ENCODE measurements at places on chromosomes 12 and 14.

GRCh38 chr12:47858511-47859266, 39.0 kb upstream of the HDAC7 start:
- DNase-seq = no peak

- DNase-seq = no peak
Observed at GRCh38 chr12:47271800-47272239, 192.1 kb upstream of the AMIGO2 start.

DNA sequence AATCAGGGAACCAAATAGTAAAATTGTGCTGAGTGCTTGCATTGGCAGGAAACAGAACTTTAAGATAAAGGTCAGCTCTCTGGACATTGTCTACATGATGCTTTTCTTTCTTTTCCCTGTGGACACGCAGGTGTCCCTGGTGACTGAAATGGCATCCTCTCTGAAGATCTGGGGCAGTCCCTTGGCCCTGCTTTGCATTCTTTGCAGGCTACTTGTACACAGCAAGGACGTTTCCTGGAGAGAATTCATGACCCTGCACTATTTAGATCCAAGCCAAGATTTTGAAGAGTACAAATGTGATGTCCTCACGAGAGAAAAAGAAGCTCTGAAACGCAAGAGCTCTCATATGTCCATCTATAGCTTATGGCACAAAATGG, 11.3 kb upstream of the EDDM3A start:
- DNase-seq = no peak

DNA sequence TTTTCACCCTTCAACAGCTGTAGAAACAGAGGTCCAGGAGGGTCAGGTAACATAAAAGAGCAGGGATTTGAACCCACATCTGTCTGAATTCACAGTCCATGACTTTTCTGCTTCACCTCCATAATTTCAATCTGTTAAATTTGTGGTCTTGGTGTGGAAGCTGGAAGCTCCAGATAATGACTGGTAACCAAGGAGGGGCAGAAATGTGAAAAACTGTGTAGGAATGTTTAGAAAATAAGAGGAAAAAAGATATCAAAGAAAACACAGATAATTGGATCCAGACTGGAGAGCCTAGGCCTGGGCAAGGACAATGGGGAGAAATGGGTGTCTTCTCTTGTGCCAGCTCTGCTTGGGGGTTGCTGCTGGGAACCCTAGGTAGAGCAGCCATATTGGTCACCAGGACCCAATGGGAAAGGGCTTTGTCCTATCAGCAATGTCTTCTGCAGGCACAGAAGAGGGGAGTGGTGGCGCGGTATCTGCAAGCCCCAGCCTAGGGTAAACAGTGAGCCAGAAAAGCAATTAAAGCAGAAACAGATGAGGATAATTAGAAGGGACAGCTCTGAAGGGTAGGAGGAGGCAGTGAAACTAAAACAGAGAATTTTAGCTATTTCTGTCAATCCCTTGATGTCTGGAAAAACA, 54.3 kb upstream of the CCDC91 start:
- no peak for DNase-seq

DNA sequence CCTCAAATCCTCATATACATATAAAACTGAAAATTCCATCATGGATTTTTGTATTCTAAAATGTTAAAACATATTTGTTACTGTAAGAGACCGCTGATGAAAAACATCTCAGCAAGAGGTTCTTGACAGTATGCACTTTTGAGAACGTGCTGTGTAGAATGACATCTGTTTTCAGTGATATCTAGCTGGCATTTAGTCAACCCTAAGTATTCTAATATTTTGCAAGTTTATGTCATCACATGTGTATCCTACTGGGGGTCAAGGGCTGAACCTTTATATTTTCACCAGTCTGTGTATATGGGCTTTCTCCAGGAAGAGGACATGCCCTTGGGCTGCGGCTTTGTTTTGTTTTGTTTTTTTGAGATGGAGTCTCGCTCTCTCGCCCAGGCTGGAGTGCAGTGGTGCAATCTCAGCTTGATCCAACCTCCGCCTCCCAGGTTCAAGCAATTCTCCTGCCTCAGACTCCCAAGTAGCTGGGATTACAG, 22.0 kb upstream of the YARS2 start:
- peak; percentile 5 for DNase-seq

DNA sequence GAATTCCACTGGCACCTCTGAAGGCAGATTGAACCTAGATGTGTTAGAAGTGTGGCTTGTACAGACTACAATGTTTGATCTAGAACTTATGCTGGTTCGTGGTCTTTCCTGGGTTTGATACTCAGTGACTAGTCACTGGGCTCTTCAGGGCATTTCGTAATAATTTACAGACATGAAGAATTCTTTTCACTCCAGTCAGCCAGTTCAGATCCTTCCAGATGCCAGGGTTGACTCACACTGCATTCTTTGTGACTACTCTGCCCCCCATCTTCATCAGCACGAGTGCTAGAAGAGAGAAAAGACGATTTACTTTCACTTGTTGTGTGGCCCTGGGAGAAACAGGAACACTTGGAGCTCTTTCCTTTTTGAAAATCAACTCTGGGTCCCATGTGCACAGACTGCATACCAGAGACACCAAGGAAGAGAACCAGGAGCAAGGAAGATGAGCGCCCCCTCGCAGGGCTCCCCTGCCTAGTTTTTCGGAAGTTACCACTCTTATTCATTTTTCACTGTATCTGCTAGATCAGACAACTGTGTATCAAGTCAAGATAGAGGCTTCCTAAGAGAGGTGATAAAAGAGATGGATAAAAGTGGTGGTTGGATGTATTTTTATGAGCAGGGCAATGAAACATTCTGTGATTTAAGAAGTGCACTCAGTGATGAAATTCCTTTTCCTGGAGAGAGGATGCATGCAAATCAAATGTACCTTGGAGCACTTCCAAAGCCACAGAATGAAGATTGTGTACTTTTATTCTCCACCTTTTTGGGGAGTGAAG, 33.5 kb upstream of the EVL start:
- peak; percentile 98 for DNase-seq

Data from fibroblast of pulmonary artery (primary cell).